HS-5 (cell line): ENCODE measurements at places on chromosomes 3 and 15.

GRCh38 chr15:82539691-82540054 lies 584 bp downstream of the RPS17 start:
- DNase-seq: no peak

- no peak for DNase-seq
Observed at GRCh38 chr3:133825969-133826727, 20.5 kb downstream of the SRPRB start.

DNA sequence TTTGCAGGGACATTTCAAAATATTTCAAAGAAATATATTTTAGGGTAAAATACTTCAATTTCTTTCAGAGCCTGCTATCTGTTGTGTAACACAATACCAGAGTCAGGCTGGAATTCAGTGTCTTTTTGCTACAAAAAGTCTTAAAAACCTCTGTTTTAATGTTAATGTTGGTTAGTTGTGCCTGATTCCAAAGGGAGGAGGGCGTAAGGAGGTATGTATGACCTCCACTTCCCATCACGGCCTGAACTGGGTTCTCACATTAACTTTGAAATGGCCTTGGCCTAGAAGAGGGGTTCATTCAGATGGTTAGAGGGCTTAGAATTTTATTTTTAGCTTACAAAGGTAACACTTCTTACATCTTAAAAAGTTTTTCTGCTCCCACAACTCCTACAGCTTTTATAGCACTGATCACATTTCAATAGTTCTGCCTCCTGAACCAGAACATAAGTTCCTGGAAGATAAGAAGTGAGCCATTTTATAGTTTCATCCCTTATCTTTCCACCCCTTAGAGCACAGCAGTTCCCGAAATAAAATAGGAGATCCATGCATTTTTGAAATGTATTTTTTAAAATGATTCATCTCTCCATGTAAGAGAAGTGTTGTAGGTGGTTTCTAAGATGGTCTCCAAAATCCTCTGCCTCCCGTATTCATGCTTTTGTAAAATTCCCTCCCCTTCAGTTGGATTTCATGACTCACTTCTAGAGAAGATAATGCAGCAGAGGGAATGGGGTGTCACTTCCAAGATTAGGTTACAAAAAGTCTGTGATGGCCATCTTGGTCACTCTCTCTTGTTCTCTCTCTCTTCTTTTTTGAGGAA lies 543.1 kb upstream of the NECTIN3 start:
- no peak for DNase-seq

DNA sequence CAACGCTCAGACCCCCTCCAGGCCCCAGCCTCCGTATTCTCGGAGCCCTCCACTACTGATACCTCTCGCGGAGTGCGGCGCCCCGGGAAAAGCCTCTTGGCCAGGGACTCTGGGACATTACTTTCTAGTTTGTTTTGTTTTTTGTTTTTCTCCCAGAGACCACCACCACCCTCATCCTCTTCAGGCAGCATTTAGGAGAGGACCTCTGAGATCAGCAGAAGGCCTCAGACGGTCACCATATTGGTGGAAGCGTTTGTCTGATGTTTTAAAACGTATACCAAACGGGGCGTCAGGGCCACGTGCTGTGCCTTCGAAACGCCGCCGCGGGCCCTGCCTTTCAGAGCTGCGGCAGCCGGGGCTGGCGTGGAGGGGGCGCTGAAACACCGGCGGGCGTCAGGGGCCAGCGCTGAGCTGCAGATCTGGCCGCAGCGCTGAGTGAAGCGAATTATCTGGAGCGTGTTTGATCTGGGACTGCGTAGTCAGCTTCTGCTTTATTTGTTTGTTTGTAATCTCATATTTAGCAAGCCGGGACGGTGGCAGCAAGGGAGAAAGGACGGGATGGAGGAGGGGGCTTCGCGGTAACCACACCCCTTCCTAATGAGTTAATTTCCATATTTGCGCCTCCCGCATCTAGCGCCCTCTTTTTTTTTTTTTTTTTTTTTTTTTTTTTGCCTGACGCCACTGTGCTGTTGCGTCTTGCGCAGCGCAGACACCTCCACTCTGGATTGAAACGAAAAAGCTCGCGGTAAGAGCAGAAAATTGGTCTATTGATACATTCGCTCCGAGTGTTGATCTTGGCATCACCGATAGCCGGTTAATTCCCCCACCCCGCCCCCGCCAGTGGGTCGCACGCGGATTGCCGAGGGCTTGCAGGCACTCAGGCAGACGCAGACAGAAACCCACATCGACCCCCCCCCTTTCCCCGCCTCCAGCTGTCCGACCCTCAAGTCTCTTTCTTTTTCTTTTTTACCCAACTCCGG lies 14.9 kb downstream of the SOX2 start:
- no peak for DNase-seq

DNA sequence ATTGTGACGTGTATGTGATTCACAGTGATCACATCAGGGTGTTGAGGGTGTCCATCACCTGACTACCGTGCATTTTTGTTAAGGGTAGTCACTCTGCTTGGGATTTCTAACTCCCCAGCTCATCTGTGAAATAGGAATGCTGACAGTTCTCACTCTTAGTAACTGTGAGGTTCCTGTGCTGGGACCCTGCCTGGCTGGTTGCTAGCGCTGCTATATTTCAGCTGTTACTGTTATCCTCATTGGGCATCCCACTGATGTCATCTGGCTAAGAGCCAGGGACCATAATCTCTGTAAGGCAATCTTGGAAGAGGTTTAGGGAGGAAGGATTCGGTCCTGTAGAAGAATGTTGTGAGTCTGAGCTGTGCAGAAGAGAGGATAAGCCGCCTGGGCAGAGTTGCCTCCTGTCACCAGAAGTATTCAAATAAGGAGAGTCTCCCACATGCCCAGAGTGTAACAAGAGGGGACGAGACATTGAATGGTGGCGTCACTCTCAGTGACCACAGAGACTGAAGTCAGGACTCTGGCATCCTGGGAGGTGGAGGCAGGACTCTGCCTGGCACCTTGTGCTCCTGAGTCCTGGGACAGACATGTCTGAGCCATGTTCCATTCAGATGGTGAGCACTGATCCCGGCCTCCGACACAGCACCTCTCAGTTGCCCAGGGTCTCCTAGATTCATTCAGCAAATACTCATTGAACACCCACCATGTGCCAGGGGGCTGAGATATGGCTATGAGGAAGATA lies 52.2 kb downstream of the FBLN2 start:
- peak; percentile 83 for DNase-seq
